ENCODE measurements at places on chromosomes 1 and 21.

DNA sequence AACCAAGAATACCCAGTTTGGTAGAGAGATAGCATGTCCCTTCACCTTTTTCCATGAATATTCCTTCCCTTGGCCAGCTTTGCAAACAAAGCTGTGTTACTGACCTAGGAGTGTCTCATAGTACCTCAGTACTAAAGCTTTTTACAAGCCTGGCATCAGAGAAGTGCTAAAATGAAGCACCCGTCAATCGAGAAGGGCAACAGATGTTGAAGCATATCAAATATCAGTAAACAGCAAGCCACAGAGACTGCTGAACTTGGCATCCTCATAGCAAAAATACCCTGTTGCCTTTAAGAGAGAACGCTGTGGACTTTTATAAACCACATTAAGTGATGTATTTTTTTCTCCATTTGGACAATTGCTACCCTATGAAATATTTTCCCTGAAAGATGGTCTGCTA lies 128.6 kb upstream of the HOOK1 start:
- no peak for DNase-seq

GRCh38 chr1:106717591-106717990 lies 338.9 kb upstream of the PRMT6 start:
- DNase-seq: no peak

GRCh38 chr1:5856246-5856815 lies 135.9 kb downstream of the NPHP4 start:
- DNase-seq: no peak

DNA sequence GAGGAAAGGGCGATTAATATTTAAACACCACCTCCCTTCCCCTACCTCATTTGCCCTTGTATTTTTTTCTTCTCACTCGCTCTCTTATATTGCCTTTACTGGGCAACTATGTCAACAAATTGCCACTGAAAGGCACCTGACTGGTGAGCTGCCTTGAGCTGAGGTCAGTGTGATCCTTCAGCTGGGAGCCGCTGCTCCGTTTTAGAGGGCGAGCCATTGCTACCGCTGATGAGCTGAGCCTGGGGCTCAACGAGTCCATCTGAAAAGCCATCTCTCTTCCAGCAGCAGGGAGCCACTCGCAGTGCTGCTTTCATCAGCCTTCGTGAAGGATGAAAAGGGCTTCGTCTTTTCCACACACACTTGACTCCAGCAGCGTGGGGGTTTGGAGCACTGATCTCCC lies 108.0 kb upstream of the KIF26B start:
- no peak for DNase-seq

- DNase-seq: no peak
Measured at GRCh38 chr1:9755441-9755995, 68.2 kb downstream of the CLSTN1 start.

GRCh38 chr1:27973771-27974416 lies 14.1 kb downstream of the XKR8 start:
- DNase-seq: no peak

DNA sequence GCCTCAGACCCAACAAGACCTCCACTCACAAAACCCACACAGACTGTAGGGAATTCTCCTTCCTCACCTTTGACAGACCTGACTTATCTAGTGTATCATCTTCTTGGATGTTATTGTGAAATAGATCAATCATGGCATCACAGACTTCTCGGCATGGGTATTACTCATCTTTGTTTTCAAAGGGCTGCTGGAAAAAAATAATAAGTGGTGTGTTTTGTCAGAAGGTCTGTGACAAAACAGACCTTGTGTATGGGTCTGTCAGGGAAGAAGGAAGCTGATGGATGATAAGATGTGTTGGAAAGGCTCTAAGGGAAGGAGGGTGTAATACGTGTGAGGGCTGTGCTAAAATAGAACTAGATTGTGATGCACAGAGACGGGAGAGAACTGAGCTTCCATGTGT lies 13.9 kb upstream of the S100A7 start:
- DNase-seq: no peak

- DNase-seq: no peak
Measured at GRCh38 chr1:117162816-117163215, 41.3 kb upstream of the TRIM45 start.

DNA sequence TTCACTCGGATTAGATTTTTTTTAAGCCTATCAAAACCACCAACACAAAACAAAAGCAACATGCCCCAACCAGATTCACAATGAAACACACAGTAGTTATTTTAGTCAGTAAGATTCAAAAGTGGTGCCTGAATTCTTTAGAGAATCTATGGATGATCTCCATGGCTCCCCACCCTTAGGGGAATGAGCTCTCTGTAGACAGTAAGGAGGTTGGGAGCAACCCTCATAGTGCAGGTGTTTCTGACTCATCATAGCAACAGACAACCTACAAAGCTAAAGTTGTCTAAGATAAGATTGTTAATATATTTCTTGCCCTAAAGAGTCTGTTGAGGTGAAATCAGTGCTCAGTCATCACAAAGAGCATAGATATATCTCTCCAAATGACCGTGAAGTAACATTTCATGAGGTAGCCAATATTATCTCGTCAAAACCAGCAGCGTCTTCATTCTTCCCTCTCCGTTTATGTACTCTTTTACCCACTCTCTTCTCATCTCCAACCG lies 78.3 kb downstream of the ADAMTS1 start:
- DNase-seq: no peak

- no peak for DNase-seq
Measured at GRCh38 chr1:205523261-205523890, 18.9 kb downstream of the CDK18 start.

DNA sequence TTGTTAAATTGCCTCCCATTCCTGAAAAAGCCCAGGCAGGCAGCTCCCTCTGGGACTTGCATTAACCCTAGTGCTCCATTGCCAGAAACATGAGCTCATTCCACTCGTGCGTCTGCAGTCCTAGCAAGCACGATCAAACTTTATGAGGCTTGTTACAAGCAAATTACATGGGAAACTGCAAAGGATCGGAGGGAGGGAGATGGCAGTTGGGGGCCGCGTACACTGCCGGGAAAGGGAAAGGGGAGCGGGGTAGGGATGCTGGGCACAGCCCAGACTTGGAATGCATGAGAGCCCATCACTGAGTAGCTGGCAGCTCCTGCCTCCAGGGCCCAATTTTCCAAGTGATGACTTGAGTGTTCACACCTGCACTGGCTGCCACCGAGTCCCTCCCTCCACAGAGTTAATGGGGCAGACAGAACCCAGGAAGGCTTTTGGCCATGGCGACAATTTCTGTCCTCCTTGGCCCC lies 169.9 kb downstream of the BRINP2 start:
- no peak for DNase-seq

DNA sequence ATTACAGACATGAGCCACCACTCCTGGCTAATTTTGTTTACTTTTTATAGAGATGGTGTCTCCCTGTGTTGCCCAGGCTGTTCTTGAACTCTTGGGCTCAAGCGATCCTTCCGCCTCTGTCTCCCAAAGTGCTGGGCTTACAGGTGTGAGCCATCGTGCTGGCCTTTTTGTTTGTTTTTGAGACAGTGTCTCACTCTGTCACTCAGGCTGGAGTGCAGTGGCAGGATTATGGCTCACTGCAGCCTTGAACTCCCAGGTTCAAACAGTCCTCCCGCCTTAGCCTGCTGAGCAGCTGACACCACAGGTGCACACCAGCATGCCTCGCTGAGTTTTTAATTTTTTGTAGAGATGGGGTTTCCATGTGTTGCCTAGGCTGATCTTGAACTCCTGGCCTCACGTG lies 49.1 kb downstream of the ADARB1 start:
- no peak for DNase-seq

GRCh38 chr1:213905344-213905743 lies 82.4 kb upstream of the PROX1 start:
- no peak for DNase-seq

- no peak for DNase-seq
Measured at GRCh38 chr1:37147392-37147831, 113.1 kb upstream of the GRIK3 start.

DNA sequence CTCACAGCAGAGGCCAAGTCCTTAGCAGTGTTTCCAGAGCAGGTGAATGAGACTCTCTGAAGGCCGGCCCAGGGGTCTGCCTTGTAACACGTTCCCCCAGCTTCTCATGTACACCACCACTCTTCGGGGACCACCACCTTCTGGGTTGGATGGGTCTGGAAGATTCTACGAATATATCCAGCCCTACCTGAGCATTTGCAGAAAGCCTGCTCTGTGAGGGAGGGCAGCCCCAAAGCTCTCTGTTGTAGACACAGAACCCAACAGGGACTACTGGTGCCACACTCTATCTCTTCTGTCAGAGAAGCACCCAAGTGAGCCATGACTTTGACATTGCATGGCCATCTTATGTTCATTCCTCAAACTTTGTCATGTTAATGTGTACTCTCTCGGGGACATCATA lies 61.8 kb downstream of the CD247 start:
- no peak for DNase-seq

GRCh38 chr1:21270086-21270689 lies 20.1 kb downstream of the ECE1 start:
- DNase-seq: peak; percentile 66

DNA sequence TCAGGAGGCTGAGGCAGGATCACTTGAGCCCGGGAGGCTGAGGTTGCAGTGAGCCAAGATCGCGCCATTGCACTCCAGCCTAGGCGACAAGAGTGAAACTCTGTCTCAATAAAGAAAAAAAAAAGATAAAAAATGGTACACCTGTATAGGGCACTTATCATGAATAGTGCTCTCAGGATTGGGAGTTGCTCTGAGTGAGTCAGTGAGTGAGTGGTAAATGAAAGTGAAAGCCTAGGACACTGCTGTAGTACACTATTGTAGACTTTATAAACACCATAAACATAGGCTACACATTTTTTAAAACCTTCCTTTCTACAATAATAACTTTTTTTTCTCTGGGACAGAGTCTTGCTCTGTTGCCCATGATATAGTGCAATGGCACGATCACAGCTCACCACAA lies 16.8 kb downstream of the PHTF1 start:
- DNase-seq: no peak

GRCh38 chr1:115717541-115717940 lies 51.0 kb downstream of the CASQ2 start:
- no peak for DNase-seq

DNA sequence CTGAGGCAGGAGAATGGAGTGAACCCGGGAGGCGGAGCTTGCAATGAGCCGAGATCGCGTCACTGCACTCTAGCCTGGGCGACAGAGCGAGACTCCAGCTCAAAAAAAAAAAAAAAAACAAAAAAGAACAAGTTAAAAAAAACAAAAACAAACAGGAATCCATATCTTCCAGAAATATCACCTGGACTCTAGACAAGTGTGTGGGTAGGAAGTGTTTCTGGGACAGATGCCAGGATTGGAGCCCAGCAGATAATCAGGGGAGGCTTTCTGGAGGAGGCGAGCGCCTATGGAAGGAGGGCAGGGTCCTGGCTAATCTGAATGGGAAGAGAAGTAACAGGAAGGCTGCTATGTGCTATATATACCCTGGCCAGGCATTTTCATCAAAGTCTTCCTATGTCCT lies 43.6 kb upstream of the SYNC start:
- DNase-seq: no peak
